GM06990 (cell line): ENCODE measurements at places on chromosomes 6 and 20.

DNA sequence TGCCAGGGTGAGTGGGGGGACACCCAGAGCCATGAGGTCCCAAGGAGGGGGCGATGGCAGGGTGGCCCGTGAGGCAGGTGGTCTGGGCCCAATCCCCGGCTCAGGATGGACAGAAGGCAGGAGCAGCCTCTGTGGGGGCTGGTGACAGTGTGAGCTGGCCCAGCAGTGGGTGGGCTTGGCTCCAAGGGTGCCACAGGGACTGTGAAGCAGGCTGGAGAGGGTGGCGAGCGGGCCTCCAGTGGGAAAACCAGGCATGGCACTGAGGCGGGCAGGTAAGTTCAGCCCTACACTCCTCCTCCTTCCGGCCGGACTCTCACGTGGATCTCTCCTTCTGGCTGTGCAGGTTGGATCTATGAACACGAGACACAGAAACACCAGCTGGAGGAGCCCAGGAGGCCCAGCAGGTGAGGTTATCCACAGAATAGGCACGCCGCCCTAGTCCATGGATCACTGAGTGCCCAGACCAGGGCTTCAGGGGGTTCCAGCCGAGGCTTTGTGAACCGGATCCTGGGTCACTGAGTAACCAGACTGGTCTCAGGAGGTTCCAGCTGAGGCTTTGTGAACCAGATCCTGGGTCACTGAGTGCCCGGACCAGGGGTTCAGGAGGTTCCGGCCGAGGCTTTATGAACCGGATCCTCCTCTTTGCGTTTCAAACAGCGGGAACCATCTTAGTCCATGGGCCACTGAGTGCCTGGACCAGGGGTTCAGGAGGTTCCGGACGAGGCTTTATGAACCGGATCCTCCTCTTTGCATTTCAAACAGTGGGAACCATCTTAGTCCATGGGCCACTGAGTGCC, 76.4 kb upstream of the BHLHE23 start:
- DNase-seq: no peak

DNA sequence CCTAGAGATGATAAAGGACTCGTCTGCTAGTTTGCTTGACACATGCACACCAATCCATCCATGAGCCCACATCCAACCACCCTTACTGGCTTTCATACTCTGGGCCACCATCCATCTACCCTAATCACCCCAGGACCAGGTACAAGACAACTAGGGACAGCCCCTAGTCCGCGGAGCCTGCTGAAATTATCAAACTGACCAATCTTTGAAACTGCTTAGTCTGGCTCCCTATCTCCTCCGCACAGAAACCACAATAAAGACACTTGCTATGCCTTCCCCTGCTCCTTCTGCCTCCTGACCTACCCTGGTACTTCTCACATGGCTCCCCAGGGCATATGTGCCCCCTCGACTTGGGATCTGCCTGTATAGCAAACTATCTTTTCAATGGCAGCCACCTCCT, 33.1 kb downstream of the PXDC1 start:
- DNase-seq: no peak

GRCh38 chr6:167124753-167125152, 1.9 kb downstream of the CCR6 start:
- DNase-seq: no peak

DNA sequence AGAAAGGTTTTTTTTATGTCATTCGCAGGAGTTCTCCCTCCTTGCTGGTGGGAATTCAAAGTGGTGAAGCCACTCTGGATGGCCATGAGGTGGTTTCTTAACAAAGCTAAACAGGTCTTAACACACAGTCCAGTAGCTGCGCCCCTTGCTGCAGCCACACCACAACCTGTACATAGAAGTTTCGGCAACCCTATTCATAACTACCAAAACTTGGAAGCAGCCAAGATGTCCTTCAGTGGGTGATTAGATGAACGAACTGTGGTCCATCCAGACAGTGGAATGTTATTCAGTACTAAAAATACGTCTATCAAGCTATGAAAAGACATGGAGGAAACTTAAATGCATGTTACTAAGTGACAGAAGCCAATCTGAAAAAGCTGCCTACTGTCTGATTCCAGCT, 78.9 kb downstream of the FAM120B start:
- no peak for DNase-seq

DNA sequence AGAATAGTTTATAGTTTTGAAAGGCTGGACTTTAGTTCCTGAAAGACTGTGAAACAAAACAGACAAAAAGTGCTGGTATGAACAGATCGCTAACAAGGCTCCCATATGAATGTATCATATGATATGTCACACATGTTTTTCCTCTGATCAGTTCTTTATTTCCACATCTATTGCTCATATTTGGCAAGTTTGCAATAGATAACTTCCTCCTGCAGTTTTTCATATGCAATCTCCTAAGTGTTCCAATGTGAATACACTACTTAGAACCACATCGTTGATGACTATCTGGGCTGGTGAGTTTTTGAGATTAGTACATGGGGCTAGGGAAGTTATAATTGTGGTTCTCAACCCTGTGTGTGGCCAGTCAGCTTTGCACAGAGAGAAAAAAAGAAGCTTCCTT, 23.1 kb downstream of the CRYBG1 start:
- no peak for DNase-seq

DNA sequence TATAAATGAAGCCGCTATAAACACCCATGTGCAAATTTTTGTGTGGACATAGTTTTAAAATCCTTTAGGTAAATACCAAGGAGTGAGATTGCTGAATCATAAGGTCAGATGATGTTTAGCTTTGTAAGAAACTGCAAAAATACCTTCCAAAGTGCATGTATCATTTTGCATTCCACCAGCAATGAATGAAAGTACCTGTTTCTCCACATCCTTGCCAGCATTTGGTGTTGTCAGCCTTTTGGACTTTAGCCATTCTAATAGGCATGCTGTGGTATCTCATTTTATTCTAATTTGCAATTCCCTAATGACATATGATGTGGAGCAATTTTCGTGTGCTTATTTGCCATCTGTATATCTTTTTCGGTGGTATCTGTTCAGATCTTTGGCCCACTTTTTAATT, 93.7 kb downstream of the GCLC start:
- no peak for DNase-seq

DNA sequence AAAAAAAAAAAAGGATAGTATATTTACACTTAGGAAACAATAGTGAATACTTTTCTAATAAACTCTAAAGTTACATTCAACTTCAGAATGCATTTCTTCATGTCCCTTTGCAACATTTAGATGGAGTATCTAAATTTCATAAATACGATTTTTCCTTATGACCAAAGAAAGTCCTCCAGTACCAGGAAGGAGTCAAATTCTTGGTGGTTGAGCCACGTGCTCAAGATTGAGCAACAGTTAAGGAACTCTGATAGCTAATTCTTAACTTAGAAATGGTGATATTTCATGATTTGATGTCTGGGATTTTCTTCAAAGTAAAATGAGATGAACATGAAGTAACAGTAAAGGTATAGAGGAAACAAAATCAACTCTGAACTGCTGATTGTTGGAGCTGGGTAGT, 92.7 kb downstream of the SASH1 start:
- DNase-seq: no peak

DNA sequence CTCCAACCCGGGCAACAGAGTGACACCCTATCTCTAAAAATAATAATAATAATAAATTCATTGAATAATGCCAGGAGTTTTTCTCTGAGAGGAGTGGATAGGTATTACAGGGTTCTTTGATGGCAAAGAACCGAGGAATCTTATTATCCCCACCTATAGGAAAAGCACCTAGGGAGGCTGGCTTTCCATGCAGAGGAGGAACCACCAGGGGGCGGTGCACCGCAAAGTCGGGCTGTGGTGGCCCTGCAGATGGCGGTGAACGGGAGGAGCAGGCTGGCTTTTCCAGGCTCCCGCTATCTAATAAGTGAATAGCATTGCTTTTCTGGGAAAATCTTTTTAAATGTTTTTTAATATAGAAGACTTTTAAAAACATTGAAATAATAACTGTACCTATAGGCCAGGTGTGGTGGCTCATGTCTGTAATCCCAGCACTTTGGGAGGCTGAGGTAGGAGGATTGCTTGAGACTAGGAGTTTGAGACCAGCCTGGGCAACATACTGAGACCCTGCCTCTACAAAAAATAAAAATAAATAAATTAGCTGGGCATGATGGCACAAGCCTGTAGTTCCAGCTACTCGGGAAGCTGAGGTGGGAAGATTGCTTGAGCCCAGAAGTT, 864.2 kb downstream of the KIF16B start:
- DNase-seq: peak; percentile 28
